Coronary artery (tissue), 2 donors: ENCODE measurements at places on chromosomes 1 and 21.

GRCh38 chr1:200724064-200724463 lies 14.6 kb upstream of the CAMSAP2 start:
- DNase-seq: no peak

- no peak for DNase-seq
Measured at GRCh38 chr1:125066385-125066784, 3881.6 kb downstream of the SRGAP2C start.

DNA sequence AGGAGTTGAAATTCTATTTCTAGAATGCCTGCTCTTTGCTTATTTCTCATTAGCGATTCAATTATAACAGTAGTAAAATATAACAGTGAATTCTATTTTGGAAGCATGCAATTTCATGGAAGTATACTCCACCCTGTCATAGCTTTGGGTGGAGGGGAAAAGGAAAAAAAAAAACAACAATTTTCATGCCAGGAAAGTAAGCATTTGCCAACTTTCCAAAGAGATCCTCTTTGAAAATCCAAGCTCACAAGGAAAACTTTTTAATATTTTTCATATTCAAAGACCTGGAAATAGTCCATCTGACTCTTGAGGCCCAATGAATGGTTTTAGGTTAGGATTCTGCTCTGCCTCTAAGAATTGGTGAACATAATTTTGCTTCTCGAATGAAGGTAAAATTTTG lies 134.5 kb downstream of the PTPN14 start:
- DNase-seq: no peak

- no peak for DNase-seq
Measured at GRCh38 chr1:186812570-186812969, 16.2 kb upstream of the PLA2G4A start.

GRCh38 chr1:245754463-245754961 lies 599.7 kb downstream of the KIF26B start:
- DNase-seq: no peak

GRCh38 chr1:77889671-77890070 lies 1.2 kb downstream of the NEXN start:
- DNase-seq: no peak
